ENCODE measurements at places on chromosomes 11 and 22.

- no peak for DNase-seq
These were observed 13.4 kb downstream of the PACSIN2 start for GRCh38 chr22:43001271-43002201.

DNA sequence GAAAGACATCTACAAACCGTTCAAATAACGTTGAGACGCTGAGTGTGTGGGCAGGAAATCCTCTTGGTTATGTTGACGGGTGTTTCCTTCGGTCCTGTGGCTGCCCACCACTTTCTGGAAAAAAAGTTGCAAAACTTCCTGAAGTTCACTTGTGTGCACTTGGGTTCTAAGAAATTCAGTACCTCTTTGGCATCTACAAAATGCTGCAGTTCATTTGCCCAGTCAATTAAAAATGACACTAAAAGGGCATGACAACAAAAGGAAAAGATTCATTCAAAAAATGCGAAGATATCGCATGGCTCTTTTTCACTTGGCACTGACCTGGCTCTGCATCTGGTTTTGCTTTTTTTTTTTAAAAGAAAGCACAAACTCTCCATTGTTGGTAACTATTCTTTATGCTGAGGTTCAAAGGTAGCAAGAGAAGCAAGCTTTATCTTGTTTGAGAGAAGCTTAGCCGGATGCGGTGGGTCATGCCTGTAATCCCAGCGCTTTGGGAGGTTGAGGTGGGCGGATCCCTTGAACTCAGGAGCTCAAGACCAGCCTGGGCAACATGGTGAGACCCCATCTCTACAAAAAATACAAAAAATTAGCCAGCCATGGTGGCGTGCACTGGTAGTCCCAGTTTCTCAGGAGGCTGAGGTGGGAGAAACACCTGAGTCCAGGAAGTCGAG lies 10.6 kb upstream of the XBP1 start:
- DNase-seq = no peak

DNA sequence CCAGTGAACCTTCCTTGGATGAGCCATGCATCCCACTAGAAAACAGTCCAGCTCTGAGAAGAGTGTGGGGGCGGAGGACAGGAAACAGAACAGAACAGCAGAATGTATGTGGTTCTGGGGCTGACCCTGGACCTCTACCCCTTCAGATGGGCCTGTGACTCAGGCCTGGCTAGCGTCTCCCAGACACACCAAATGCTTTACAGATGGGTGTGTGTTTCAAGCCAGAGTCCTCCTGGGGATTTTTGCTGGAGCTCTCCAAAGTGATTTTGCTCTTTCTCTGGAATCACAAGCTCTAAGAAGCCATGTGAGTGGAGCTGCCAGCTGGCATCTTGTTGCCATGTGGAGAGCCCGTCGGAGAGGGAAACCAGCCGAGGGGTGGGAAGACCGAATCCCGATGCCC lies 13.2 kb upstream of the C1QTNF4 start:
- no peak for DNase-seq

- no peak for DNase-seq
These were observed 30.6 kb downstream of the LMO1 start for GRCh38 chr11:8232849-8233606.

DNA sequence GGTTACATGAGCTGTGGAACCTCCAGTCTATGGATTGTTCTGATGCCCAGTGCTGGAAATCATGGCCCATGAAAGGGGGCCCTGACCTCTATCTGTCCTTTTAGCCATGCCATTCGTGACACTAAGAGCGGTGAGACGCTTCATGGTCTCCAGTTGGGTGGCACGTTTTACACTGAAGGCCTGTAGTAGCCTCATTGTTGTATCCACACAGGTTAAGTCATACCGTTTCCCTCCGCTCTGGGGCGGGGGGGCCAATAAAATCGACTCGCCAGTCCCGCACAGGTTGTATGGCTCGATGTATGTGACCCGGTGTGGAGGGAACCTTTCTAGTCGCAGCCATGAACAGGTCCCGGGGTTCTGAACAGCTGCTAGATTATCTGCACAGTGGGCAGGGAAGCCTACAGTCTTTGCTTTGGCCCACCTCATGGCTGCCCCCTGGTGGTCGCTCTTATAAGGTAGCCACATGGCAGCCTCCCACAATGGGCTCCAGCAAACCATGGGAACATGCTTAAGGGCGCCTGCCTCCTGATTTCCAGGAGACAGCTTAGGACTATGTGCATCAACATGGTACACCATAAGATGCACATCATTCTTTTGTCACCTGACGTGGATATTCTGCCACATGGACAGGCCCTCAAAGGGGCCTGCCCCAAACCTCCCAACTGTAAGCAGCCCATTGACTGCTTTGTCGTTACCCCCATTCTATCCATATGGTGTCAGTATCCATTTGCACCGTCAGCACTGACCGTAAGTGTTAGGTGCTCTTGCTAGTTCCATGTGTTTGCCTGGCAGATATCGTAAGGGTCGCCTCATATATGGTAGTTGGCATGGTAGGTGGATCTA lies 19.7 kb upstream of the APOL3 start:
- peak; percentile 83 for DNase-seq

GRCh38 chr11:115267238-115267781 lies 236.9 kb downstream of the CADM1 start:
- no peak for DNase-seq

DNA sequence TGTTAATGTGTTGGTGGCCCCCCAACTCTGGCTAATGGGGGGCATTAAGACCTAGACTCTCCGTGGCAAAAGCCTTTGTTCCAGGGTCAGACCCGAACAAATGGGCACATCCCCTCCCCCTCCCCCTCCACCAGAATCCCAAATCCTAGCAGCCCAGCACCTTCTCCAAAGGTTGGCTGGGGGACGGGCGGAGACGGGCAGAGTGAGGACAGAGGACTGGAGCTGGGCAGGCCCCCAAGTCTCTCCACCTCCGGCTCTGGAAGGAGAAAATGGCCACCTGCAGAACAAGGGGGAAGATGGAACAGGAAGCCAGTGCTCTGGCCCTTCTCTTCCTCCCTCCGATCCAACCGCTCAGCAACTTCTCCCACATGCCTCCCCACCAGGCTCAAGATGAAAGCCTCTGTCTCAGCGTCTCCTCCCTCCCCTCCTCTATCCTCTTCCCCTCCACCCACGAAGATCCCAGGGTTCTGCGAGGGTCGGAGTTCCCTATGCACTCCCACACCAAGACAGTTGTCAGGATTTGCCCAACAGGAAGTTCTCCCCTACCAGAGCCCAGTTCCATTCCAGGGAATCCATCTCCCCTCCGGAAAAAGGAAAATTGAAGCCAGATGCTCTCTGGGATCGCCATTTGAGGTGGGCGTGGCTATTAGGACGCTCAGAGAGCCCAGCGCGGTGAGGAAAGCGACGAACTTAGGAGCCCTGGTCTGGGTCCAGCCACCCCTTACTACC lies 20.1 kb downstream of the ADA2 start:
- no peak for DNase-seq

GRCh38 chr11:122743949-122744348 lies 88.4 kb downstream of the UBASH3B start:
- DNase-seq = peak; percentile 29

DNA sequence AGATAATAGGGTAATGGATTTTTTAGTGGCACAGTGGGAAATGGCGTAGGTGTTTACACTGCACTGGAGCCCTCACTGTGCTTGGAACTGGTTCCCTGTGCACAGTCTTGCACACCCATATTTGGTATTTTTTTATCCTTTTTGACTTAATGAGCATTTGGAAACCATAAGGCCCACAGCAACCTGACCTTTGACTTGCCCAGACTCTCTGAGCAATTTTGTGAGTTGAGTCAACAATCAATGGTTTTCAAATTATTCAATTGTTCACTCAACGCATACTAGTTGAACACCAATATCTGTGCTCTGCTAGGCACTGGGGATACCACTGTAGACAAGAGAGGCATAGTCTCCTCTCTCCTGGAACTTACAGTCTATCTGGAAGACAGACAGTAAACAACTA lies 14.3 kb downstream of the CD44 start:
- DNase-seq = no peak

- no peak for DNase-seq
These were observed 509 bp upstream of the PRRG4 start for GRCh38 chr11:32829157-32829679.

- no peak for DNase-seq
These were observed 2.8 kb downstream of the HRAS start for GRCh38 chr11:532527-532985.

DNA sequence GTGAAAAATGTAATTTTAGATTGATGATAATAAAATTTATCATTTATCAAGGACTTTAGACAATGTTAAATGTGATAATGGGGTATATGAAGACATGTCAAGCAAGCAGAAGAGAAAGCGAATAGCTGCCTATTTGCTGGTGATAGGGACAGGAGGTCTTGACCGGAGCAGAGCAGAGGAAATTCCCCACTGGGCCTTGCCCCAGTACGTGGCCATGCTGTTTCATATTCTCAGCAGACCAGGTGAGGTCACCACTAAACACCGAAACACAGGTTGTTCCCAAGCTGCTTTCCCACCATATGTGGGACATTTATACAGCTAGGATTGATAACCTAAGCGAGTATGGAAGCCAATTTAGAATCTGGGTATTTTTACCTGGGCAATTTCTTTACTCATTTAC lies 1629.6 kb downstream of the FAM181B start:
- no peak for DNase-seq

DNA sequence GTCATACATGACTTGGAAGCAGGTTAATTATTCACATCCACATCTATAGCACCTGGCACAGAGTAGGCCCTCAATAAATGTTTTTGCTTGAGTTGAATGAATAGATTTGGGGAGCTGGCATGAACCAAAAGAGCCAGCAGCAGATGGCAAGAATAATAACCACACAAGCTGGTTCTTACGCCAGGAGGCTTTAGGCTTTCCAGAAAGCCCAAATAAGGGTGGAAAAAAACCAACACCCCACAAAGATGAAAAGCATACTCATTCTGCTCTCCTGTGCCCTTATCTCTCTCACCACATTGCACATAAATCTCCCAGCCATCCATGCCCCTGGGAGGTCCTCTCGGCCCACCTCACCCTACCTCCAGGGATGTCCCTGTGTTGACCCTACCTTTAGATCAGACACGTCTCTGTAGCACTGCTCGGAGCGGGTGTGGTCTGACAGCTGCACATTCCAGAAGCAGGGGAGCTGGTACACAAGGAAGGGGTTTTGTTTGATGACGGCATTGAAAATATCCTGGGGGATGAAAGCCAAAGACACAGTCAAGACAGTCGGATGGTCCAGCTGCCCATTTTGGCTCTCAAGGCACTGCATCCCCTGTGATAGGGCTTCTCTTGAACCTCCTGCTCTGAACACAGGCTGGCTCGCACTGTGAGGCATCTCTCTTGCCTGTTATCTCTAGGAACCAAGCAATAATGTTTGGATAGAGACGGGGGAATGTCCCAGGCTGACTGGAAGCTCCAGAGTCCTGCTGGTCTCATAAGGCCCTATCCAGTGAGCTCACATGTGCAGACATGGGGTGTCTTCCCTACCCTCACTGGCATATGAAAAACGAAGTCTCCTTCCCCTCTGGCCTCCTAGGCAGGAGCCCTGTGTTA lies 323.6 kb upstream of the SYN3 start:
- DNase-seq = no peak

- peak; percentile 66 for DNase-seq
These were observed 95.8 kb downstream of the SWAP70 start for GRCh38 chr11:9759519-9760192.

DNA sequence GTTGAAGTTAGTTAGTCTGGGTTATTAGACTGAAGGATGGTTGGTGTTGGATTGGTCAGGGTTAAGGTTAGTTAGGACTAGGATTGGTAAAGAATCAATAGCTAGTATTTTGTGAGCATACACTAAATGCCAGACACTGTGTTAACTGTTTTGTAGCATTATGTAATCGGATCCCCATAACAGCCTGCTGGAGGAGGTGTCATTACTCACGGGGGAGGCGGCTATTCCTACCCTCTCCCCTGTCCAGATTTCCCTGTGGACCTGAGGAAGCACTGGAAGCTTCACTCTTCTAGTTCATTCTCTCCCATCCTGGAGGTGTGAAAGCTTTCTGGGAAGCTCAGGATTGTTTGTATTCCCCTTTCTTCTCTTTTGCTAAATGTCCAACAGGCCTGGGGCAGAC lies 40.5 kb upstream of the KCNJ11 start:
- DNase-seq = no peak

GRCh38 chr11:117425679-117426296 lies 98.1 kb downstream of the CEP164 start:
- no peak for DNase-seq

DNA sequence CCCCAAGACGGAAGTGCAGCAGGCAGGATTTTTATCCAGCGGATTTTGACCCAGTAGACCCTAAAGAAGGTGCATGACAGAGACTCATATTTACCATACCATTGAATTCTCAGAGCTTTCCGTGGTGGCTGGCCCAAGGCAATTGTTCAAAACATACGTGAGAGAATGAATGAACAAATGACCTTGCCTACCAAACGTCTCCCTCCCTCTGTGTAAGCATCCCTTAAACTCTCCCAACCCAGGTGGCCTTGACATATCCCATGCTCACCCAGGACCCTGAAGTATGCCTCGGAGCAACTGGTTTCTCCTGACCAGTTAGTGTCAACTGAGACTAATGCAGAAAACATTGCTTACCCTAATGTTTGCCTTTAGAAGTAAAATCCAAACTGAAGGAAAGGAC lies 154.9 kb downstream of the TEAD1 start:
- DNase-seq = no peak
